ENCODE measurements at places on chromosomes 3 and 15.

- peak; percentile 59 for DNase-seq
Observed at GRCh38 chr15:94256511-94256910, 25.1 kb downstream of the MCTP2 start.

DNA sequence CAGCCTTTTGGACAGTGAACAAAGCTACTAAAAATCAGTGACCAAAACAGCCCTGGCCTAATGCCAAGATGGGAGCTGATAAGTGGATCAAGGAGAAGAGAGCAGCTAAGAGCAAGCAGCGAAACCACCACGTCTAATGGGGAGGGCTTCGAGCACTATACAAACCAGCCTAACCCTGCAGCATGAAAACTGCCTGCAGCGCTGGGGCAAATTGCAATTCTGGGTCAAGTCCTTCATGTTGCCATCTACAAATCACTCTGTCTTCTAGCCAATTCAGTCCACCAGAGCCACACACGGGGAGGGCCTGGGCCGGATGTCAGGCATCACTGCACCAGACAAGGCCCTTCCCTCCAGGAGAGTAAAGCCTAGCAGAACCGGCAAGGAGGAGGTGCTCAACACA, 30.5 kb upstream of the SPATA12 start:
- no peak for DNase-seq

- DNase-seq: peak; percentile 65
Observed at GRCh38 chr3:9730657-9731205, 804 bp upstream of the BRPF1 start.

- peak; percentile 66 for DNase-seq
Observed at GRCh38 chr3:14222900-14223594, 44.4 kb downstream of the LSM3 start.

DNA sequence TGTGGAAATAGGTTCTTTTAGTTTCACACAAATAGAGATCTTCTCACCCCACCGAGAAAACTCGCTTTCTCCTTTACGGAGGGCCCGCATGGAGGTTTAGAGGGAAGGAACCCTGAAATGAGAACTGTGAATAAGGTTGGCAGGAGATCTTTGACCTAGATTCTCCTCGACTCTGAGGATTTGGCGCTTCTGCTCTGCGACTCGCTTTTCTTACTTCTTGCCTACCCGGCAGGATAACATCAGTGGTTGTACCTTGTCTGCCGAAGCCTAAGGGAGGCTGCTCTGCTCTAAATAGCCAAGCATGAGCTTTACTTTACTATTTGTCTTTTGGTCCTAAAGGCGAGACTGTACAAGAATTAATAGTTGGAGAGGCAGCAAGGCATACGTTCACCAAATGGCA, 473.3 kb upstream of the TPRG1 start:
- DNase-seq: no peak

DNA sequence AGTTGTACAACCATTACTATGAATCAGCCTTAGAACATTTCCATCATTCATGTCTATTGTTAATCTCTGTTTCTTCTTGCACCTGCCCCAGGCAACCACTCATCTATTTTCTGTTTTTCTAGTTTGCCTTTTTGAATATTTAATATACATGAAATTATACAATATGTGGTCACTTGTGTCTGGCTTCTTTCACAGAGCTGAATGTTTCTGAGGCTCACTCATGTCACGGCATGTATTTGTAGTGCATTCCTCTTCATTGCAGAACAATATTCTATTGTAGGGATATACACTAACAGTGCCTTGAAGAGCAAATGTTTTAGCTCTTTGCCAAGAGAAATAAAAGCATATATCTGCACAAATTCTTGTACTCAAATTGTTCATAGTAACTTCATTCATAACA, 32.9 kb downstream of the CERS3 start:
- no peak for DNase-seq
